Activated CD4-positive, alpha-beta T cell treated with anti-CD3 and anti-CD28 coated beads, Interleukin-2, amount 10 ng/mL, durations not matched to agents 7 days and 5 days (primary cell): ENCODE measurements at places on chromosomes 1 and 21. TPM values are rescaled to one million over a fixed set of nuclear protein-coding genes. Genes with fewer than 3 reads are reported as not detected.

DNA sequence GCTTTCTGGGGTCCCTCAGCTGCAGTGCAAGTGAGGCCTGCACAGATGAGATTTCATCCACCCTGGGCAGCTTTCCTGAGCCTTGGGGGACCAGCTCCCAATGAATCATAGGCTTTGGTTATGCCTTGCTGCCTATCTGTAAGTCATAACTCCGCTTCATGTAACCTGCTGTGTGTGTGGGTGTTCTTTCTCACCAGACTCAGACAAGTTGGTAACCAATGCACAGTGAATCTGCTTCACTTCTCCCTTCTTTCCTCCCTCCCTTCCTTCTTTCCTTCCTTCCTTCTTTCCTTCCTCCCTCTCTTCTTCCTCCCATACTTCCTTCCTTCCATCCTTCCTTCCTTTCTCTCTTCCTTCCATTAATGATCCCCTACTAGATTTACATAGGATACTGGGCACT is 34.4 kb upstream of the PSMB2 start:
- no peak for DNase-seq

The DCST1 gene
- not detected for total RNA-seq

DNA sequence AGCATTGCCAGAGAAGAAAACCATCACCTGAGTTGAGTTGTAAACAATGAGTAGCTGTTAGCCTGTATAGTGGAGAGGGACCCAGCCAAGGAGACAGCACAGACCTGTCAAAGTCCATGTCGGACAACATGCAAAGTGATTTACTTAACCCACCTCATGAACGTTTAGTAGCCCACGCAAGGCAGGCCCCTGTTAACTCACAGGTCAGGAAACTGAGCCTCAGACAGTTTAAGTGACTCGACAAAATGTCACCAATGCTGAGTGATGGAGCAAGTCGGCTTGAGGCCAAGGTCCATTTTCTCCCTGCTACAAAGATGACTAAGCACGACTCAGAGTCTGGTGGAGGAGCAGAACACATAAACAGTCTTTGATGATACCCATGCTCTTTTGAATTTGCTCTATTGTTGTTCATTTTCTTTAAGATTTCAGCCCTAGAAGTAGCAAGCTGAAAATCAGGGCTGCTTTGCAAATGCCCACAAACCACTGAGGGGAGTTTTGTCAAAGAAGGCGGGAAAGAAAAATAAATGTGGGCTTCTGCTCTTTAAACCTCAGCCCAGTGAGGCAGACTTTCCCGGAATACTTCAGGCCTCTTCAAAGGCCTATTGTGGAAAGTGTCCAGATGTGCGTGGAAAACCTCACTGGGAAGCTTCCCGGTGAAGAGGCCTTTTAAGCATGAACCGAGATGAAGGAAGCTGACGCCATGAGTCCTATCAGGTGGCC is 83.8 kb upstream of the HOOK1 start:
- no peak for DNase-seq

- DNase-seq, result peak; percentile 76
Measured at GRCh38 chr1:23619299-23620188, 60.2 kb upstream of the ID3 start.

DNA sequence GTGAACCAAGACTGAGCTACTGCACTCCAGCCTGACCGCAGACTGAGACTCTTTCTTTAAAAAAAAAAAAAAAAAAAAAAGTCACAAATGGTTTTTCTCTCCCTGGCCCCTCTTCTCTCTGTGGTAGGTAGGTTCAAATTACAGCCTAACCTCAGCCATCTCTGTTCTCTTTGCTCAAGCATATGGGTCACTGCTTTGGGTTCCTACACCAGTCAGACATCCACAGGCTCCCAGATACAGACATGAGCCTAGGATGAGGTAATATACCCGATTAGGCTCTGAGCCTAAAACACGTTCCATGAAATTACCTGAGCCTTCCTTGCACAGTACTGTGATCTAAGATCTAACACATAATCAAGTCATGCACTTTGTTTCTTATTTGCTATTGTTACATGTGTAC is 90.5 kb upstream of the JAK1 start:
- DNase-seq, result no peak

The SLC22A15 gene
- 0.20 TPM for total RNA-seq

GRCh38 chr1:221878134-221878533 is 136.2 kb upstream of the DUSP10 start:
- no peak for DNase-seq

DNA sequence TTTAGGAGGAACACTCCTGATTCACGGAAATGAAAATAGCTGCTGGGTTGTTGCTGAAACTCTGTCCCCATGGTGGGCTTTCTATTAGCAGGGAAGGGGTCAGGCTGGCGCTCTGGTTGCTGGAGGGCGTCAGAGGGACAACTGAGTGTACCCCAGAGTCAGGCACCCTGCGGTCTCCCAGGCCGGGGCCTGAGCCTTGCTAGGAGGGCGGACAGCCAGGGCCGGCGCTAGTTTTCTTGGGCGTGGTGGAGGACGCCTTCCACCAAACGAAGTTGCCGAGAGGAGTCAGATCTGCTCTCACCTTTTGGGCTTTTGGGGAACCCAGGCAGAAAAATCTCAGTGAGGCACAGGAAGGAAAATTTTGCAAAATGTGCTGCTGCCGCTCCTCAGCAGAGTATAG is 54.8 kb downstream of the NGF start:
- DNase-seq, result no peak

DNA sequence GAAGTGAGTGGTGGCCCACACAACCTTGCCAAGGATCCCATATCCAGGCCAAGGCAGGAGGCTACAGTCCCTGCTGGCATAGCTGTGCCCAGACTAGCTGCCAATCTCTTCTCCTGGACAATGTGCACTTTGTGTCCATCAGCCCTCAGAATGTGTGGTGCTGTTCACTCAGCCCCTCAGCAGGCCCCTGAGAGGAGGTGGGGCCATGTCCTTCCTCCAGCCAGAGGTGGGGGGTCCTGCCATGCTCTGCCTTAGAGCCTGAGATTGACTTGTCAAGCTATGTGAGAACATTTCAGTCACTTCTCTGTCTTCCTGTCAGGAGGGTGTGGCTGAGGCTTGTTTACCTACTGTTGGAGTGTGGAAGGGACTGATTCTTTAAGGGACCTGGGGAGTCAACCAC is 1.4 kb downstream of the NCF2 start:
- peak; percentile 15 for DNase-seq

GRCh38 chr1:12397462-12398450 is 167.9 kb downstream of the VPS13D start:
- DNase-seq, result no peak

The KIF2C gene
- 110 TPM for total RNA-seq

The FCRLB gene
- 0.23 TPM for total RNA-seq

GRCh38 chr1:119132179-119132578 is 8.3 kb downstream of the WARS2 start:
- no peak for DNase-seq

The PDC gene
- total RNA-seq, result not detected

DNA sequence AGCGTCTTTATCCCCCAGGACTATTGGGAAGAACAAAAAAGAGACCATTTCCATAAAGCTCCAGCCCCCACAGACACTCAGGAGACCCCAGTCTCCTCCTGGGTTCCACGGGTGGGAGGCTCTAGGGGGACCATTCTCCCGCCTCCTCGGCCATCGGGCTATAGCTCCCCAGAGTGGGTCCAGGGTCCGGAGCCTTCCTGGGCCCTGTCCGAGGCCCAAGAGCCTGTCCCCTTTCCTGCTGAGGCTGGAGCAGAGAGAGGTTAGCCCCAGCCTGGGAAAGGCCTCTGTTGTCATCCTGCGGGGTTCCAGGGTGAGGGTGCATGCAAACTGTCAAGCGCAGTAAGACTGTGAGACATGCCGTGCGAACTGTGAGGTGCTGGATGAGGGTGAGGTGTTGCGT is 166.3 kb downstream of the CAMTA1 start:
- no peak for DNase-seq

GRCh38 chr21:26374817-26375216 is 198.3 kb downstream of the CYYR1 start:
- DNase-seq, result no peak

GRCh38 chr21:29351691-29352090 is 53.0 kb downstream of the BACH1 start:
- DNase-seq, result no peak
